HCT116 (cell line): ENCODE measurements at places on chromosomes 1 and 21. TPM values are rescaled to one million over a fixed set of nuclear protein-coding genes. Genes with fewer than 3 reads are reported as not detected.

The NPHS2 gene
- not detected for total RNA-seq

The BATF3 gene
- 4.8 TPM for total RNA-seq

The PI4KB gene
- total RNA-seq = 45.1 TPM

The PIGR gene
- 2.6 TPM for total RNA-seq

The FOXO6 gene
- 7.0 TPM for total RNA-seq
